IMR-90 (cell line): ENCODE measurements at places on chromosomes 7 and 10. TPM values are rescaled to one million over a fixed set of nuclear protein-coding genes. Genes with fewer than 3 reads are reported as not detected.

The FGFR2 gene
- under 0.01 TPM in 1 of 2 replicates, not detected in the other for total RNA-seq

The INA gene
- 4.5 and 6.4 TPM in 2 replicates for total RNA-seq

The CDC123 gene
- total RNA-seq: 171 and 203 TPM in 2 replicates

The NYAP1 gene
- 0.18 and 0.28 TPM in 2 replicates for total RNA-seq

The ELFN1 gene
- total RNA-seq: 1.6 and 2.2 TPM in 2 replicates
